ENCODE measurements at places on chromosomes 3 and 15.

- DNase-seq, result no peak
Measured at GRCh38 chr3:158267015-158267414, 157.1 kb downstream of the RSRC1 start.

- no peak for DNase-seq
Measured at GRCh38 chr3:2822611-2823010, 287.6 kb downstream of the IL5RA start.

- DNase-seq, result no peak
Measured at GRCh38 chr3:48472673-48472922, 26.1 kb downstream of the ATRIP start.

DNA sequence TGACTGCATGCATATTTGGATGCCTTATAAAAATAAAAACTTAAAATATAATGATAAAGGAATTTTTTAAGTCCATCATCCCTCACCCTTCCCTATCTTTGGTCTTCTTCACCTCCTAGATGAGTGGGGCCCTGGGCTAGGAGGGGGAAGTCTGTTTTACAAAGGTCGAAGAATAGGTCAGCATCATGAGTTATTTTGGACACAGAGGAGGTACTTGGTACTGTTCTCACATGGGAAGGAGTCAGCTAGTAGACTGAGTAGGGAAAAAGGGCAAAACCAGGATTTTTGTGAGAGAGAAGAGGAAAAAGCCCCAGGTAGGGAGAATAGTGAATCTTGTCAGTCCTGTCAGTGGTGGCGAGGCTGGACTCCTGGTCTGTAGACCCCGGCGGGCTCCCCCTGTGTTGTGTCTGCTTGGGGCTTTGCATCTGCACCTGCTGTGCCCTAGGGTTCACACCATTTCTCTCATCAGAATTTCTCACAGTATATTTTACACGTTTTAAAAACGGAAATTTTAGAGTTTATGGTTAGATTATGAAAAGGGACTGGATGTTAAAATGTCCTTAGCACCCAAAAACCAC lies 17.2 kb downstream of the GCSAM start:
- DNase-seq, result no peak

DNA sequence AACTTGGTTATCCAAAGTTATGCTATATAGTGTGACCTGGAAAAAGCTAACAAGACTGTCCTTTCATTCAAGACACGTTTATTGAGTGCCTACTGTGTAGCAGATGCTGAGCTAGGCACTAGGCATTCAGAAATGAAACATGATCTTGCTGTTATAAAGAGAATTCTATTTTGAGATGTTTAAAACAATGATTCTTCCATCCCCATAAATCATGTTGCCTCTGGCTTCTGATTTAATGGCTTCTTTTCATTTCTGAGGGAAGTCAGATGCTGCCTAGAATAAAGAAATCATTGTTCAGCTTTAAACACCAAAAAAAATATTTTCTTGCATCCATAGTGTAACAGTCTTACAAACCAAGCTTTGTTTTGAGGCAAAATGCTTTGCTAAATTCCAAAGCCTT lies 620.9 kb upstream of the UBE2E2 start:
- DNase-seq, result no peak

DNA sequence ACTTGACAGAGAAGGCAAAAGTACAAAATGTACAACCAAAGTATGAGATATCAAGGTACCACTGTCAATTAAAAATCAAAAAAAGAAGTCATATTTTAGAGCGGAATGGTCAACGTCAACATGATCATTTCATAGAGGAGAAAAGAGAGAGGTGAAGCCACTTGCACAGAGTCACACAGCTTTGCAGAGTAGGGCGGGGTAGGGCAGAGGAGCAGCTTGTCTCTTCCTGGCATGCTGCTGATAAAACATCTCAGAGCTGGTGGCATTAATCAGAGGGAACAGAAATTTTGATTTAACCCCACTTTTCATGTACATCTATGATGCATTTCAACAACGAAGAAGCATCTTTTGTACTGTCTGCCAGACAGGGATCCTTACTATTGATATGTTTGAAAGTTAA lies 5.2 kb upstream of the IGF1R start:
- no peak for DNase-seq

- DNase-seq, result no peak
Measured at GRCh38 chr3:165390166-165390565, 194.0 kb upstream of the SLITRK3 start.

GRCh38 chr3:55893045-55893664 lies 406.0 kb upstream of the WNT5A start:
- DNase-seq, result no peak

GRCh38 chr15:90266485-90266884 lies 1.0 kb downstream of the NGRN start:
- DNase-seq, result no peak

GRCh38 chr3:133838296-133838789 lies 32.7 kb downstream of the SRPRB start:
- DNase-seq, result no peak

DNA sequence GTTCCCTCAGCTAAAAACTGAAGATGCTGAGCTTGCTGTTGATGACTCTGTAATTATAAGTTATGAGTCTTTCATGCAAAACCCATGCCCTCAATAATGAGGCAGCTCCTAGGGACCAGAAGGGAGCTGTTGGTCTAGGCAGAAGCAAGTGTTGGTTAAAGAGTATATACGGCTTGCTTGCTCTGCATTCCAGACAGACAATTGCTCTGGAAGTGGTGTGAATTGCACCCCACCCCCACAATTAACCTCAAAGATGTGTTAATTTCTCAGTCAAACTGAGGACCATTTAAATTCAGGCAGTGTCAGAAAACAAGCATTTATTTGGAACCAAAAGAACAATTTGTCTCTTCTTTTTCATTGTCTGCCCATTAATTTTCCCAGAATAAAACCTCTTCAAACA lies 163.5 kb upstream of the EOMES start:
- DNase-seq, result no peak

DNA sequence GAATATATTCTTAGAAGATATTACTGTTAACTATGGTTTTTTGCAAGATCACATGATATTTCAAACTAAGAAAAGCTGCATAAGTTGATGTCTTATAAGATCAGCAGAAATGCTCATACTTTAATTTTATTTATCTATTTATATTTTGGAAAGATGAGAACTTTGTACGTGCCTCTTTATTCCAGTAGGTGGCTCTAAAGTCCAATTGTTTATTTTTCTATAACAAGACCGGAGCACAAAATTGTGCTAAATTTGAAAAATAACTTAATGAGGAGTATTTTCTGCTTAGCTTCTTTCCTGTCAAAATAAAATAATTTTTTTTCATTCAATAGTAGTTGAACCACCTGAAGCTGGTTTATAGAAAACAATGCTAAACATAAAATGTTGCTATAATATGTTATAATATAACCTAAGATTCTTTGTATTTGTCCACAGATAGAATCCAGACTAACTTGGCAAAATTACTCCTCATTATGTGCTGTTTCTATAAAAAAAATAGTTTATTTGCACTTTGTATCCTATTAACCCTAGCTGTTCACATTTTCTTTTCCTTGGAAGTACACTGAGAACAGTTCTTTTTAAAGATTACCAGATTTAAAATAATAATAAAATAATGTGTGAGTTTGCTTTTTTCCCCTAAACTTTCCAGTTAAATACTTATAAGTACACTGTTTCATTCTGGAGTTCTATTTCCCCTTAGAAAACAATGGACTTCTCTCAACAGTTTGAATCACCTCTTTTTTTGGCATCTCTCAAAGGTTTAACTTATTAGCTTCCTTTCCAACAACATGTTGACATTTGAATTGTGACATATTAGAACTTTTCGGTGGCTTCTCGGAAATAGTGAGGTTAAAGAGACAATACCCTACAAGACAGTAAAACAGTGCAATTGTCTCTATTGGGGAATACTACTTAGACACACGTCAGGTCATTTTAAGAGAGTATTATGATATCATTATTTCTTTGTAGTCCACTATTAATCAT lies 530.0 kb downstream of the MECOM start:
- no peak for DNase-seq

GRCh38 chr15:39794954-39795353 lies 12.3 kb upstream of the FSIP1 start:
- no peak for DNase-seq

- no peak for DNase-seq
Measured at GRCh38 chr3:125150525-125151441, 61.8 kb downstream of the SLC12A8 start.

DNA sequence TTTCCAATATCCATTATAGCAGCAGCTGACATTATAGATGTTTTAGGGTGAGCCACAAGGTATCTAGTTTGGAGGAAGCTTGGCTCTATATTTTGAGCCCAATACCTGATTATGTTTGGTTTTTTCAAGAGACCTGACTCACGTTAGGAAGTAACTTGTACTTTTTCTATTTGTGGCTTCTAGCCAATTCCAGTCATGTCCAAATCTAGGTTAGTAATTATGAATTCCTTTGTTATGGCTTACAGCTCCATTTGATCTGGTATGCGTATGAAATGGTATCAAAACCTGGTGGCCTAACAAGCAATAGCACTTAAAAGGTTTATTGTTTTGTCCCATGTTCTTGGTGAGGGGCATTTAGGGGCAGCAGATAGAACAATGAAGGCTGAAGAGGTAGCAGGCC lies 115.9 kb downstream of the TOP2B start:
- no peak for DNase-seq

DNA sequence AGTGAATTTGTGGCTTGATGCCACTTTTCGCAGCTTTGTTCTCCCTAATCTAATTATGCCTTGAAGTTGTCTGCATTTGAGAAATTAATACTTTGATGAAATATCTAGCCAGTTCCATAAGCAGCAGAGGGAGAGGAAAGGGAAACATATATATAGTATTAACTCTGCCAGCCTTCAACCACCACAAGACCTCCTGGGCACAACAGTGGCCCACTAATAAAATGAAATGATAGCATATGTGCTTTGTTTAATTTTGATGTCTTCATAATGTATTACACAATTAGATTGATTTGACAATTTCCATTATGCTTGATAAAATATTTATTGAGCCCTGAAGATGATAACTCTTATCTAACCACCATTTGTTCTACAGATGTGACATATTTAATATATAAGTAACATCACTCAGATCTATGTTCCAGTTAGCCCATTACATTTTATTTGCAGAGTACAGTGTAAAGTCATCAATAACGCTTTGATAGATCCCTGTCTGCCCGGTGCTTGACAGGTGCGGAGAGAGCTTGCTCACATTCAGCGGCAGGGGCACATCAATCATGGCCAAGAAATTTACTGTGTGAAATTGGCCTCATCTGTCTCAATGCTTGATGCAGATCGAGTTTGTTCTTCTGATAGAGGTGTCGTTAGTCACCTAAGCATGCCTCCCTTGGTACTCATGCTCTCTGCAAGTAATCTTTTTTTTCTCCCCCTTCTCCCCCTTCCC lies 187.4 kb downstream of the MECOM start:
- DNase-seq, result no peak

DNA sequence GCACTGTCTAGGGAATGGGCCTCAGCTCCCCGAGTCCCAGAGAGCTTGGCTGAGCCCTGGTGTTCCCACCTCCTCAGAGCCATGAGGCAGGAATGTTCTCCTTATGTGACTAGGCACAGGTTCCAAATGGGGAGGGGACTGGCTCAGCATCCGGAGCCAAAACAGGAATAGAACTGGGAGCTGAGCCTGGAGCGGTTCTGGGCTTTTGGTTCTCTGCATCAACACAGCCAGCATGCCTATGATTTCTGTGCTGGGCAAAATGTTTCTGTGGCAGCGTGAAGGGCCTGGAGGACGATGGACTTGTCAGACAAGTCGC lies at the start of gene FAM131A:
Gene FAM131A, plus strand, starts transcription at position 202 of the 316 bp plus-strand sequence. Its CDS starts 31 bp downstream, at position 233.
- no peak for DNase-seq

- no peak for DNase-seq
Measured at GRCh38 chr15:86016750-86017149, 62.9 kb upstream of the AGBL1 start.

GRCh38 chr15:33448961-33449606 lies 138.3 kb downstream of the RYR3 start:
- no peak for DNase-seq

DNA sequence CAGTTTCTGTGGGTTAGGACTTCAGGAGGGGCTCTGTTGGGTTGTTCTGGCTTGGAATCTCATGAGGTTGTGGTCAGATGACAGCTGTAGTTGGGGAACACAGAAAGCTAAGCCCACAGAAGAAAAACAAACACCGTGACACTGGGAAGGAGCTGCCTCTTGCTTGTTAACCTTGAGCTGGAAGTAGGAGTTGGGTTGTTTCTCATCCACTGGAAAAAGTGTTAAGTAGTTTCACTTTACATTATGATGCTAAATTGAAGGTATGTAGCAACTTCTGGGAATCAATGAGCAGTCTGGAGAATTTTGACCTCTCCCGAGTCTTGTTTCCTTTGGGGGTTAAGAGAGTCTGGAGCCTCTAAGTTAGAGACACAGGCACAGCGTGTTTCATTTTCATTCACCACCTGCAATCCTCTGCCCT lies 20.4 kb downstream of the HACD3 start:
- no peak for DNase-seq

GRCh38 chr3:139728414-139728813 lies 50.6 kb upstream of the NMNAT3 start:
- no peak for DNase-seq

GRCh38 chr3:10192953-10193691 lies 28.4 kb downstream of the IRAK2 start:
- DNase-seq, result no peak

DNA sequence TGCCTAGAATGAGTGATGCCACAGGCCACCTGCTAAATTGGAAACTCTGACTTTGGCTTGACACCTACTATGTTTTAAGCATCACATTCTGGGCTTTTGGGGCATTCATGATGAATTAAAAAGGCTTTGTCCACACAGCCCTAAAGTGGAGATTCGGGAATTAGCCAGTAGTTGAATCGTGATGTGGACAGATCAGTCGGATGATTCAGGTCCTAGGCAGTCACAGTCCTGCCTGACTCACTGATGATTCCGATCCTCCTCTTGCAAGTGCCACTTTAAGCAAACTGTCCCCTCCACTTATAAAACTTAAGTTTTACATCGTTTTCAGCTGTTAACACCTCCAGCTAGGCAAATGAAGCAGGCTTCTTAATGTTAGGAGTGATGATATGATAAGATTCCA lies 75.3 kb downstream of the SYNPR start:
- DNase-seq, result no peak

DNA sequence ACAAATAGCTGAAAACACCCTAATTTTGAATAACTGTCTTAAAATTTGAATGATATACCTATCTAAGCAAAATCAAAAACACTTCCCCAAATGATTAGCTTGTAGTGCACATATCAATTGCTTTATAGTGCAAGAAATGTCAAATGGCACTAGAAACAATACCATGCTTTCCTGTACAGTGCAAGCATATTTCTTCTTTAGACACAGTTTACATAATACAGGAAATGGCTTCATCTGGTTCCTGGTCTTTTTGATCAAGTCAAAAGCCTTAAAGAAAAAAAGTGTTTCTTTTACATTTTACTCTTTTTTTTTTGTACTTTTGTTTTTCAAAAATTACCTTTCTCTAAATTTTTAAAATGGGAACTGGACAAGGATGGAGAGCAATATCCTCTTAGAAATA lies 352.1 kb downstream of the MECOM start:
- DNase-seq, result no peak

Measured in progenitor cell of endocrine pancreas (in vitro differentiated cells).